Thoracic aorta (tissue), 2 donors: ENCODE measurements at places on chromosomes 6 and 20. TPM values are rescaled to one million over a fixed set of nuclear protein-coding genes. Genes with fewer than 3 reads are reported as not detected.

FAXC gene
- total RNA-seq, result 0.81 TPM

FAM110A gene
- 0.81 TPM for total RNA-seq

ITPA gene
- total RNA-seq, result 35.1 TPM

ROS1 gene
- total RNA-seq, result not detected

MLN gene
- total RNA-seq, result not detected

RIMS4 gene
- total RNA-seq, result 13.5 TPM

MAN1A1 gene
- total RNA-seq, result 115 TPM

TRAPPC3L gene
- not detected for total RNA-seq

CPNE1 gene
- total RNA-seq, result 126 TPM

SLC35D3 gene
- not detected for total RNA-seq

MROH8 gene
- 12.7 TPM for total RNA-seq

KCNQ2 gene
- total RNA-seq, result not detected

RHAG gene
- not detected for total RNA-seq

SNAI1 gene
- 19.1 TPM for total RNA-seq

SAMD10 gene
- total RNA-seq, result 0.78 TPM

GSTA2 gene
- total RNA-seq, result not detected

WFDC5 gene
- total RNA-seq, result not detected

TCF21 gene
- total RNA-seq, result not detected

PBOV1 gene
- total RNA-seq, result not detected

HTR1E gene
- total RNA-seq, result not detected

SLC17A4 gene
- not detected for total RNA-seq

C4B gene
- 44.3 TPM for total RNA-seq

CD40 gene
- 15.9 TPM for total RNA-seq

VARS2 gene
- total RNA-seq, result 26.0 TPM

BCAS1 gene
- total RNA-seq, result 3.6 TPM

AKAP7 gene
- total RNA-seq, result 3.0 TPM

C2 gene
- 40.2 TPM for total RNA-seq

RMND1 gene
- 20.7 TPM for total RNA-seq

HCK gene
- 38.1 TPM for total RNA-seq

UNC93A gene
- not detected for total RNA-seq

PEX3 gene
- total RNA-seq, result 11.4 TPM

METTL24 gene
- 12.1 TPM for total RNA-seq

TFAP2C gene
- 2.0 TPM for total RNA-seq

KHDC1L gene
- not detected for total RNA-seq

BEND6 gene
- total RNA-seq, result 0.21 TPM

OOEP gene
- total RNA-seq, result not detected

ERVFRD-1 gene
- not detected for total RNA-seq

ELMO2 gene
- total RNA-seq, result 55.2 TPM

ZNF341 gene
- total RNA-seq, result 1.8 TPM

GPR6 gene
- total RNA-seq, result not detected

PAX1 gene
- not detected for total RNA-seq

BTN1A1 gene
- total RNA-seq, result not detected

LZTS3 gene
- total RNA-seq, result 9.5 TPM

NFATC2 gene
- 24.5 TPM for total RNA-seq

MATN4 gene
- total RNA-seq, result not detected

SRPK1 gene
- total RNA-seq, result 13.8 TPM

KHDRBS2 gene
- total RNA-seq, result 0.54 TPM

FABP7 gene
- total RNA-seq, result not detected

POM121L2 gene
- total RNA-seq, result not detected

HCRTR2 gene
- total RNA-seq, result not detected

GLP1R gene
- total RNA-seq, result not detected

PPIL6 gene
- 5.8 TPM for total RNA-seq

NOX3 gene
- total RNA-seq, result not detected

CST5 gene
- total RNA-seq, result not detected

SYTL3 gene
- total RNA-seq, result 7.1 TPM
